NCI-H2081 treated with DMSO at 0.1 percent for 48 hours (cell line): ENCODE measurements at places on chromosomes 16 and 17.

DNA sequence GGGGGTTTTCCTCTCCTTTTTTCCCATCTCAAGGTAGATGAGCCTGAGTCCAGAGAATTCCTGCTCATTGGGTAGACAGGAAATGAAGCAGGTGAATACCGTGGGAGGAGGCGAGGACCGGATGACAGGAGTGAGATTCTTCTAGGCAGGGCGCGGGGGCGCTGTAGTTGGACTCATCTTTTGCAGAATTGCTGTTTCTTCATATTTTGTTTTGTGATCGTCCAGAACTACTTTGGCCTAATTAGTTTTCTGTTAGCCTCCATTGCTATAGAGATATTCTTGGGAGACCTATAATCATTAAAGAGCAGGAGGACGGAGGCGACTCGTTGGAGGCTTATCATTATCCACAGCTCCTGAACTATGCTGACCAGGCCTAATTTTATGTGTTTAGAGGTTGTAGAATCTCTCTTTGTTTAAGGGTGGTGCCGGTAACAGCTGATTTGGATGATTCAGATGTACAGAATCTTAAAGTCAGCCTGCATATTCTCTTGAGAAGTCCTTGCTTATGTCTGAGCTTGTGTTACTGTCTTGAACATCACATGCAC lies 650 bp downstream of the ATP6V0A1 start:
- DNase-seq, result no peak

DNA sequence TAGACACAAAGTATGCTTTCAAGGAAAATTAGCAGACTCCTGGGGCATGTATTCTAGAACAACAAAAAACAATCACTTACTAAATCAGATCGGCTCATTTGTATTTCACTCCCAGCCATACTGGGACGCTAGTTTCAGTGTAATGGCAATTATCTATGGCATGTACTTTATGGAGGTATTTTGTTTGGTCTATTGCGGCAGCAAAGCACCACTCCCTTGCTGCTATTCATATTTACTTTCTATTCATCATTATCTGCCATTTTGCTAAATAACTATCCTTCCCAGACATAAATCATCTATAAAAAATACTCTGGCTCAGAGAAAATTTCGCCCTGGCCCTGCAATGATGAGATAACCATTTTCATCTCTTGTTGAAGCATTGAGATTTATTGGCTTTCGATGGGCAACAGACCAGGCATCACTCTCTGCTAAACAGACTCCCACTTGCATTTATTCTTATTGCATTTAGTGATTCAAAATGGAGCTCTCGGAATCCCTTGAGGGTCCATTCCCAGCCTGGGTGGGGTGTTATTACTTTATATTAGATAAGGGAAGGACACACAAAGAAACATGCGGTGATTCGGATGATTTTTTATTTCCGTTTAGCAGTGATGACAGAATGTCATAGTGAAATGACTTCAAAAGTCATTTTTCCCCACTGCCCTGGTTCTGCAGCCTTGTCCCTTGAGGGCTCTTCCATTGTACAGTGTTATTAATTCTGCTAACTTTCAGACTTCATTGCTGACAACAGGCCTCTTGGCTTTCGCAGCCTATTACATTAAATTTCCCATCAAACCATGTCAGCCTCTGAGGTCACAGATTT lies 225.8 kb downstream of the IRX3 start:
- no peak for DNase-seq

- no peak for DNase-seq
Measured at GRCh38 chr17:28807925-28808634, 34.5 kb downstream of the FAM222B start.

GRCh38 chr16:83755391-83755790 lies 52.4 kb upstream of the HSBP1 start:
- DNase-seq, result no peak

DNA sequence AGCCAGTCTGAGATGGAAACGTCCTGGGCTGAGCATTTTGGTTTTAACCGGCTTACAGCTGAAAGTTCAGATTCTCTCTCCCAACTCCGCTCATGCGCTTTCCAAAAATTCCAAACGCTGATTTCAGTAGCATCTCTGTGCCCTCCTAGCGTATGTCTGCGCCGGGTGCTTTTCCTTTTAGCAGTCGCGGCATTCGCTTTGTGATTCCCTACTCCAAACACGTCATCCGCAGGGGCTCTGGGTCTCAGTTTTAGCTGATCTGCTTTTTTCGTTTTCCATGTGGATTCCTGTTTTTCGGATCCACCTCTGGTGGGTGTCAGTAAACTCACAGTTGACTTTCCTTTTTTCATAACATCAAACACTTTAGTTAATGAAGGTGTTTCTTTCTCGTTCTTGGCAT lies 22.1 kb upstream of the TVP23A start:
- DNase-seq, result no peak

GRCh38 chr17:49213399-49213798 lies 2.9 kb downstream of the ABI3 start:
- DNase-seq, result no peak

GRCh38 chr17:79721993-79722671 lies 8.6 kb upstream of the ENPP7 start:
- DNase-seq, result no peak

DNA sequence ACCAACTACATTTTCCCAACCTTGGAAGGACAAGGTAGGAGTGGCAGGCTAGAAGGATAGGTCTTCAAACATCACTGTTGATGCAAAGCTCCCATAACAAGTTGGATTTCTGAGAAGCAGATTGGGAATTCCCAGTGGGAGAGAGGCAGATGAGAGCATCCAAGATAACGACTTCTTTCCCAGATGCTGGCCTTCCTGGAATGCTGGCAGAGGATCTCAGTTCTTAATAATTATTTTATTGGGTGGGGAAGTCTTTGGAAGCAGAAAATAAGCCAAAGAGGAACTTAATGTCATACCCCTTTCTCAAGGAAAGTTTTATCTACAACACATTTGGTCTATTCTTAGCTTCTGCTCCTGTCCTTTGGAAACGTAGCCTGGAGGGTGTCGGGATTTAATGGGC lies 64.5 kb downstream of the MPRIP start:
- no peak for DNase-seq

DNA sequence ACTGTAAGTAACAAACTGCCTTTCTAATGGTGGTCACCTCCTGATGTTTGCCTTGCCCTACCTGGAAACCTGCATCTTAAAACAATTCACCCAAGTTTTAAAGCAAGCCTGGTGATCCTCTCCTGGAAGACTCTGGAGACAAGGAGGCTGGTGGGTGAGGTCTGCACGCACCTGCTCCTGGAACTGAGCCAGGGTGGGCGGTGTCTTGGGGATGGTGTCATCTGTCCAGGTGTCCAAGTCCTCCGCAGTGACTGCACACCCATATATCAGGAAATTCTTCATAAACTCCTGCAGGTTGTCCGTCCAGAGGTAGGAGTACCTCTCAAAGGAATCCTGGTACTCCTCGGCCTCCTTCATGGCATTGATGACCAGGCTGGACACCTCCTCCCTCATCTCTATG lies 44.9 kb downstream of the DNAH17 start:
- DNase-seq, result no peak

DNA sequence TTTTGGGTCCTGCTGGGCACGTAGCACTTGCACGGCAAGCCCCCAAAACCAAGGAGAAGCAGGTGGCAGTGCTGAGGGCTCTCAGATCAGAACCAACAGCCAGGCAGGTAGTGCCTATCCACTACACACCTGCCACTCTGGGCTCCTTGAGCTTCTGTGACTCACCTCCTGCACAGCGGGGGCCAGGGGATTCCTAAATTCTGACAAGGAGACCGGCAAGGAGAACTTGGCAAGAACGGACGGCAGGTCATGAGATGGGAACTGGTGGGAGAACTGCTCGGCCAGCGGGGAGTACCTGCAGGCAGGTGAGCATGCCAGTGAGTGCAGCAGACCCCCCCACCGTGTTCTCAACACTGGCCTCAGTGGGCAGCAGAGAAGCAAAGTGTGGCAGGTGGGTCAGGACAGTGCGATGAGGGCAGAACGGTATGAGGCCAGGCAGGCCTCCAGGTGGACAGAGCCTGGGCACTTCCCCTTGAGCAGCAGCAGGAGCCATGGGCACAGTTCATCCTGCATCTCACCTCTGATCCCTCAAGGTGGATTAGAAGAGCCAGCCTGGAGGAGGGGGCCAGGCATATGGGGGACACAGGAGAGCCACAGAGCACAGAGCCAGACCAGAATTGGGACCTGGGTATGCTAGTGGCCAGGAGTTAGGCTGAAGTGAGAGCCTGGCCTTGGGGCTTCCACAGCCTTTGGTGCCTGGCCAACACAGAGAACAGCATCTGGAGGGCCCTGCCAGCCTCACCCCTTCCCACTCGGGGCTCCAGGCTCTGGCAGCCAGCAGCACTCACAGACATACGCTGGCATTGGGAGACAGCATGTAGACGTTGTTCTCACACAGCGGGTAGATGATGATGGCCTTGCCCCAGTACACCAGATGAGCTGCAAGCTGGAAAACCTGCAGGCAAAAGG lies 14.7 kb downstream of the MPG start:
- DNase-seq, result no peak

GRCh38 chr16:2913603-2914002 lies 1.9 kb downstream of the FLYWCH1 start:
- no peak for DNase-seq

GRCh38 chr16:25081702-25082101 lies 29.8 kb upstream of the LCMT1 start:
- DNase-seq, result no peak

- DNase-seq, result no peak
Measured at GRCh38 chr16:89194340-89195311, 5.7 kb downstream of the SLC22A31 start.

GRCh38 chr17:73160980-73161630 lies 3.7 kb upstream of the SSTR2 start:
- DNase-seq, result no peak

- no peak for DNase-seq
Measured at GRCh38 chr17:21573961-21574610, 118.2 kb upstream of the KCNJ18 start.

DNA sequence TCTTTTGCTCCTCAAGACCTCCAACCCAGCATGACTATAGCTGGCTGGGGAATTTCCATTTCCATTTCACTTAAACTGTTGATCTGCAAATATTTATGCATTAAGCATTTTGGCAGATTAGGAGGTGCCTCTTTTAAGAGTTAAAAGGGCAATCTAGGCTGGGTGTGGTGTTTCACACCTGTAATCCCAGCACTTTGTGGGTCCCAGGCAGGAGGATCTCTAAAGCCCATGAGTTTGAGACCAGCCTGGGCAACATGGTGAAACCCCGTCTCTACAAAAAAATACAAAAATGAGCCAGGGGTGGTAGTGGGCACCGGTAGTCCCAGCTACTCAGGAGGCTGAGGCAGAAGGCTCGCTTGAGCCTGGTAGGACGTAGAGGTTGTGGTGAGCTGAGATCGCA lies 17.1 kb downstream of the ANKFY1 start:
- DNase-seq, result no peak

GRCh38 chr16:89958068-89958467 lies 9.5 kb downstream of the DEF8 start:
- DNase-seq, result no peak

GRCh38 chr17:38579083-38579480 lies 26.7 kb downstream of the SRCIN1 start:
- DNase-seq, result no peak

DNA sequence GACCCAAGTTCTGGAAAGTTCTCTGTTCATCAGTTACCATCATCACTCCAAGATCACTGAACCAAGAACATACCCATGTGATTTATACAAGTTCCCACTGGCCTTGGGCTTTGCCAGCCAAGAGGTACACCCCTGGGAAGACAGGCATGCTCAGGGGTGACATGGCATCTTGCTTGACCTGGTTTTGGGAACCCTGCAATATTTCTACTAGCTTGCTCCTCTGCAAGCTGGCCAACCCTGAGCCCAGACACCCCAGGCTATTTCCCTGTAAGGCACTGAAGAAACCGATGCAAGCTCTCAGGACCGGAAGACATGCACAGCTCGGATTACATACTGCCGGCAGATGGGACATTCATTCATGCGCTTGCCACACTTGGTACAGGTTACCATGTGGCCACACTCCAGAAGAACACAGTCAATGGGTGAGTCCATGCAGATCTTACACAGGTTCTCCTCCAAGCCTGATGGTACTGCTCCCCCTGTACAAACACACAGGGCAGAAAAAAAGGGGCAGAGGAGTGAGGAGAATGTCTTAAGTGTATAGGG lies 31.4 kb downstream of the LIG3 start:
- DNase-seq, result no peak

DNA sequence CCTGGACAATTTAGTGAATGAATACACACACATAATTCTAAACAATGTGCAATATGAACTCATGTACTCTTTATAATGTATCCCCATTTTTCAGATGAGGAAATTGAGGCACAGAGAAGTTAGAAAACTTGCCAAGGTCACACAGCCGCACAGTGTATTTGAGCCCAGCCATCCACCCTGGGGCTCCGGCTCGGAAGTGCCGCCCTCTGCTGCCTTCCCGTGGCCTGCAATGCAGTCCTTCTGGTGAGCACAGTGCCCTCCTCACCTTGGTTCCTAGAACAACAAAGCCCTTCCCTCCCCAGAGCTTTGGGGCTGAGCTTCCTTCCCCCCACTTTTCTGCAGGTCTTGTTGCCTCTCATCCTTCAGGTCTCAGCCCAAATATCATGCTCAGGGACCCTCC lies 63.7 kb downstream of the C16orf78 start:
- no peak for DNase-seq

DNA sequence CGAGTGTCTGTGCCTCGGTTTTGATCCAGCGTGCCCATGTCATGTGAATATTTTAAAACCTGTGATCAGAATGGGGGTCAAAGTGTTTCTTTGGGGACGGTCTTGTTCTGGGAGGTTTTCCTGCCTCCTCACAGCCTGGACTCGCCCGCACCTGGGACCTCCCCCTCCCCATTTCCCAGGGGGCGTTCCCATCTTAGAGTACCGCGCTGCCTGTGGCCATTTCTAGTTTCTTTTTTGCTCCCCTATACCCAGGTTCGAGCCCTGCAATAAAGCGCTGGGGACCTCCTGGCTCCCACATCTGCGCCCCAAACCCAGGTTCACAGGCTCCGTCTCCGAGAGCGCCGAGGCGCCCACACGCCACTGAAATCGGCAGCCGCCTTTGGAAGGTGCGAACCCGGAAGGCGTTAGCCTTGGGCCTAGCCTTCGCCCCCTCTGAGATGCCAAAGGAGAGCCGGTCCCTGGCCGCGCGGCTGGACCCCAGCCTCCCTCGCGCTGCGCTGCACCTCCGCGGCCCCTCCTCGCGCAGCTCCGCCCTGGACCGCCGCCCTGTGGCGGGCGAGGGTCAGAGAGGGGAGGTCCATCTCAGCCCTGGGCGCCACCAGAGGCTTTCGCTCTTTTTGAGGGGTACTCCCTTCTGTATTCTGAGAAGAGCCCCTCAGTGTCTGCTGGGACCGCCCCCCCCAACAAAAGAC lies 1.7 kb downstream of the KCNJ12 start:
- DNase-seq, result no peak

- DNase-seq, result no peak
Measured at GRCh38 chr17:69323806-69324205, 3.1 kb downstream of the ABCA5 start.
